ENCODE measurements at places on chromosomes 16 and 17.

- no peak for DNase-seq
These were observed 5.3 kb upstream of the NOD2 start for GRCh38 chr16:50688083-50688482.

DNA sequence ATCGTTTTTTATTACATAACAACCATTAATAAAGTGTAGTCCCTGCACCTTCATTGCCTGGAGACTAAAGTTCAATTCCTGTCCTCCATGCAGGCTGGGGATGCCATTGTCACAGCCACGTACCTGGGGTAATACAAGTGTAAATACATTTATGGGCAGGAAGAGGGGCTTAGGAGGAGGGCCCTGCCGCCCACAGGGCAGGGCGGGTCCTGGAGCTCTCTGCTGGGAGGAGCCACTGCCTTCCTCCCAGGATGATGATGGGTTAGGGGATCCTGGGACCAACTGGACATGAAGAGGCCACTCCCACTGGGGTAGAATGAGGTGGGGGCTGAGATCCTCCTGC lies 44.1 kb upstream of the SLC38A10 start:
- DNase-seq: no peak

- DNase-seq: no peak
These were observed 32.5 kb downstream of the DGKE start for GRCh38 chr17:56866496-56866895.

- no peak for DNase-seq
These were observed 42.6 kb upstream of the ATF7IP2 start for GRCh38 chr16:10343124-10343760.

DNA sequence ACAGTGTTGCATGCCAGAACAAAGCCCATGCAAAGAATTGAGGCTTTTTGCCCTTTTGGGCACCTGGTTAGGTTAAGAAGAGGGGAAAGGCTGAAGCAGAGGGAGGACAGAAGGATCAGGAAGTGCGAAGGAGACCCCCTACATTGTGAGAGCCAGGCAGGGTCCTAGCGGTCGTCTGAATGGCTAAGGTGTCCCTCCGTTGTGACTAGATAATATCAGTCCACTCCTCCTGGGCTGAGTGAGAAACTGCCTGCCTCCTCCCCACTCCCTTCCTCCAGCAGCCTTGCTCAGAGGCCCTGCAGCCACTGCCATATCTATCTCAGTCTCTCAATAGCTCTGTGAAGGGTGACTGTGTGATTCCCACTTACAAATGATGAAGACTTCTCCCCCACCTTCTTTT lies 75.1 kb downstream of the WSB1 start:
- no peak for DNase-seq

GRCh38 chr17:79835953-79836509 lies 3.2 kb downstream of the CBX4 start:
- DNase-seq: no peak
